ENCODE measurements at places on chromosomes 5 and 9.

GRCh38 chr5:65907135-65907534 is 19.2 kb upstream of the ERBIN start:
- no peak for DNase-seq

DNA sequence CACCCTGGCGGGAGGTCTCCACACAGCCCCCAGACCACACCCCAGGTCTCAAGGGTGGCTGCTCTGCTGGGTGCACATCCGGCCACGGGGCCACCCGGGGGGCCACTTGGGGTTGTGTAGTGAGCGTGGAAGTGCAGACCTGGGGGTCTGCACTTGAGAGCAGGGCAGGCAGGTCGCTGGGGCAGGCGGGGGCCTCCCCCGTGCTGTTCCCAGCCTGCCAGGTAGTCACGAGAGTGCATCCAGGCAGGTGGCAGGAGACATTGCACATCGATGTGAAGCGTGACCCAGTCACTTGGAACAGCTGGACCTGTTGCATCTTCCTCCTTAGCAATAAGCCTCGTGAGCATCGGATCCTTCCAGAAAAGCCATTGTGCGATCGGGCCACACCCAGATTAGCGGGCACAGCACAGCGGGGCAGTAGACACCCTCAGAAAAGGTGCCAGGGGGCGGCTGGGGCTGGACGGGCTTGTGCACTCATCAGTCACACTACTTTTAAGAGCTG is 4.8 kb upstream of the ENTPD8 start:
- no peak for DNase-seq

DNA sequence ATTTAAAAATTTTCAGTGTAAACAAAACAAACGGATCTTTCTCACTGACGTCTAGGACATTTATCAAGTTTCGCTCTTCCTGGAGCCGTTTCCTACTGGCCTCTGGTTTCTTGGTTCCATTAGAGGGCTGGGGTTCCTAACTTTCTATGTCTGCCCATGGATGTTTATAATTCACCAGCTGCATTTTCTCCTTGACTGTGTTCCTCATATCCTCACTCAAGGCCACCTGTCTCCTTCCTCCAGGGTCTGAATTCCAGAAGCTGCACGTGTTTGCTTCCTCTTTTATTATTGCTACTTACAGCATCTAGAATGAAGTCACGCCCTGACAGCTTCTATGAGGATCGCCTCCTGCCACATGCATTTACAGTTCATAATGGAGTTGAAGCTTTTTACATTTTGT is 74.1 kb upstream of the BASP1 start:
- no peak for DNase-seq

- DNase-seq: no peak
These were observed 11.7 kb upstream of the OR13D1 start for GRCh38 chr9:104682642-104683041.

- DNase-seq: no peak
These were observed at the start of gene ABO for GRCh38 chr9:133275105-133276000. TSS of gene ABO (minus strand) at chr9:133275201.

- DNase-seq: no peak
These were observed 21.3 kb downstream of the HTR4 start for GRCh38 chr5:148633067-148633377.

DNA sequence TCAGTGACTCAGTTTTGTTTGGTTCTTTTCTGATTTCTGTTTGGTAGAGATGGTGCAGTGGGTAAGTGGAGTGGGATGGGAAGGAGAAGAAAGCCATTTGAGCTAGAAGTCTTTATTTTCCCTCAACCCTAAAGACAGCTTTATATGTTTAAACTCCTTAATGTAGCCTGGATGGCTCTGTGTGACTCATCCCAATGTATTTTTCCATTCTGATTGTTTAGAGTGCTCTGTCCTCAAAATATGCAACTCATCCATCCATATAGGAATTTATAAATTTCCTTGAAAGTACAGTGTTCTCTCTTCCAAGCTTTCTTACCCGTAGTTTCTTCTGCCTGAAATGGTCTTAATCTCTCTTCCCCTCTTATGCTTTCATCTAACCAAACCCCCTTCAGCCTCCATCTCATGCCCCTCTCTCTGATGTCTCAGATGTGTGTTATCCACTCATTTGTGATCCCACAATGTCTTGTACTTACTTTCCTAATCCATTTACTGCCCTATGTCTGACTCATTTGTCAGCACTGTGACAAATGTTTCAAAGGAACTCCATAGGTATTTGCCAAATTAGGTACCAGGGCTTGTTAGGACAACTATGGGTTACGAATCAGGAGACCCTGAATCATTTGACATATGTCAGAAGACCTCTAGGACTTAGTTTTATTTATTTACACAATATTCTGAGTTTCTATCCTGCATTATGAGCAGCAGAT is 217.5 kb upstream of the SGCD start:
- no peak for DNase-seq

DNA sequence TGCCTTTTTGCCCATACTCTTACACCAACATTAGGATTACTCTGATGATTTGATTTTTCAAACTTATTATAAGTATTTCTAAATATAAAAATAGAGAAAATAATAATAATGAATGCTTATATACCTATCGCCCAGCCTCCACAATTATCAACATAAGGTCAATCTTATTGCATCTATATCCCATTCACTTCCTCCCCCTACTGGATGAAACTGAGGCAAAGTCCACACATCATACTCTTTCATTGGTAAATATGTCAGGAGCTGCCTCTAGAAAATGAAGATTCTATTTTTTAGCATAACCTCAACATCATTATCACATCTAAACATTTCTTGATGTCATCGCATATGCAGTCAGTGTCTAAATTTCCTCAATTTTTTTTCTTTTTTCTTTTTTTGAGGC is 44.3 kb downstream of the SH3RF2 start:
- DNase-seq: no peak

DNA sequence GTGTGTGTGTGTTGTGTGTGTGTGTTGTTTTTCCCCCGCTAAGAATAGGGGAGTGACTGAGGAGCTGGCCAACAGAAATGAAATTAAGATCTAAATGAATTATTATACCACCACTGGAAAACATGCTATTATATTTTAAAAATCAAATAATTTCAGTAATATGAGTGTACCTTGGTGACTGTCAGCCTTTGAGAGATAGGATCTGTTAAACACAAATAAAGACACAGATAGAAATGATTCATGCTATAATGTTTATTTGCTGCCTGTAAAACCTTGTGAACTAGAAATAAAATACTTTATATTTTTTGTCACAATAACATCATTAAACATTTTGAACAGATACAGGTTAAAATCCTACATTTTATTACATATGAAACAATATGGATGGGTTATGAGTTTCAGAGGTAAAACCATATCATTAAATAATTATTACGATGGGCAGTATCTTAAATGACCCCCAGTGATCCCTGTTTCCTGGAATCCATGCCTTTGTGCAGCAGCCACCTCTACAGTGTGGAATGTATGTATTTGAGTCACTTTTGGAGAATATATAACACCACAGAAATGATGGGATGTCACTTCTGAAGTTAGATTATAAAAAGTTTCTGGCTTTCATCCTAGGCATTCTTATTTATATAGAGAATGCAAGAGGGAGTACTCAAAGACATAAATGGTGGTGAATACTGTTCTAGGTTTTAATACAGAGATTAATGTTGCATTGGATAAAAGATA is 617.2 kb downstream of the CDH18 start:
- no peak for DNase-seq

GRCh38 chr5:92050970-92051369 is 667.9 kb upstream of the ARRDC3 start:
- DNase-seq: no peak

DNA sequence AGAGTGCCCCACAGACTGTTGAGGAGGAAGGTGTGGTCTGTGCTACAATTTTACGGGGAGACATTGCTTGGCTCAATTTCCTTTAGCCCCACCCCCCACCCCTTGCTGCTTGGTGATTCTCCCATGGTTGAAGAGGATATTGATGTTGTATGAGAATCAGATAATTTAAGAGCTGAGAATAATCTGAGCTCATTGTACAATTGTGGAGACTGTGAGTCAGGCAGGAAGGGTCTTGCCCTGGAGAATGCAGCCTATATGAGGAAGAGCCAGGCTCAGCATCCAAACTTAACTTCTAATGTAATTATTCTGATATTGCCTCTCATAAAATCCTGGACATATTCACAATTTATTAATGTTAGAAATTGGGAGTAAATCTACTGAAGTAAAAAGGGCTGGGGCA is 26.1 kb upstream of the OR2S2 start:
- DNase-seq: no peak

- DNase-seq: no peak
These were observed 26.9 kb downstream of the TNIP1 start for GRCh38 chr5:151053796-151054462.

GRCh38 chr9:89375191-89375760 is 57.0 kb downstream of the SECISBP2 start:
- no peak for DNase-seq

DNA sequence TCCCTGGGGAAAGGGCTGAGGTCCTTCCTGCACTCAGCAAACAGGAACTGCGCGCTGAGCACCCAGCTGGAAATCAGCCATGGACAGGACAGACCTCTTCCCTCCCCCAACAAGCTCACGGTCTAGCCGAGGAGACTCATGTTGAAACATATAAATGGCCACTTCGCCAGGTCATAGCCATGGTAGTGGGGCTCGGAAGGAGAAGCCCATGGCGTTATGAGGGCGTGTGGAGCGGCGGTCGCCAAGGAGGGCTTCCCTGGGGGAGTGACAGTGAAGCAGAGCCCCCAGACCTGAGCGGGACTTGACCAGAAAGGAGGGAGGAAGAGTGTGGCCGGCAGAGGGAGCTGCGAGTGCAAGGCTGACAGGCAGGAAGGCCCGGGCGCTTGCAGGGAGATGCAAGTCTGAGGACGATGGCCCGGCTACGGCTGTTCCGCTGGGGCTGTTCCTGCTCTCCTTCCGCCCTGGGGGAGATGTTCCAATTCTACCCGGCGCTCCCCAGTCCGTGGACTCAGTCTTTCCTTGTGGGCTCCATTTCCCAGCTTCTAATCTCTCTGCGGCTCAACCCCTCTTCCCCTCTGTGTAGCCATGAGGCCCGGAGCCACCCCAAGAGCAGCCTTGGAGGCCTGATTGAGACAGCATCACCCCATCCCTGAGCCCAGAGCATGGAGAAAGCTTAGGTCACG is 43.9 kb upstream of the PRRC2B start:
- peak; percentile 78 for DNase-seq

- DNase-seq: no peak
These were observed 68.5 kb downstream of the SLC24A2 start for GRCh38 chr9:19720377-19720776.

- no peak for DNase-seq
These were observed 352.1 kb upstream of the KIF2A start for GRCh38 chr5:61953913-61954312.

DNA sequence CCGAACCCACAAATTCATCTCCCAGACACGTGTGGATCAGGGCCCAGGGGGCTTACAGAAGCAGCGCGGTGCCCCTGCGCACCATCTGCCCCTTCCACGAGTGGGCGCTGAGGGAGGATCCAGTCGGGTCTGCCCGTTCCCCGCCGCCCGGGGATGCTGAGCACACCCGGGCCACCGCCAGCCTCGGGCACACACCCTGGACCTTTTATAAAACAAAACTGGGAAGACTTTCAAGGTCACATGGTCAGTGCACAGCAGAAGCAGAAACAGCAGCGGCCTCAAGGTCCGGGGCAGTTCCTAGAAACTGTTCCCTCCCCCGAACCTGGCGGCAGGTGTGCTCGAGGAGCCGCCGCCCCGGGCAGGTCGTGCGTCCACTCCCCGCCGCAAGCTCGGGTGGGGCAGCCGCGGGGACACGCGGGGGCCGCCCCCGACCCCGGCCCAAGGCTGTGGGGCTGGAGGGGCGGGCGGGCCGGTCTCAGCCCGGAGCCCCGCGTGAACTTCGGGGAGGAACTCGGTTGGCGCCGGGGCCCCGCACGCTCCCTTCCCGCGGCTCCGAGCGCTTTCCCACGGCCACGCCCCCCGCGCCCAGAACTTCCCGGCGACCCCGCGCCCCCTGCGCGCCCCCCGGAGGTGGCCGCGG is 633 bp upstream of the PPP1R26 start:
- DNase-seq: no peak

DNA sequence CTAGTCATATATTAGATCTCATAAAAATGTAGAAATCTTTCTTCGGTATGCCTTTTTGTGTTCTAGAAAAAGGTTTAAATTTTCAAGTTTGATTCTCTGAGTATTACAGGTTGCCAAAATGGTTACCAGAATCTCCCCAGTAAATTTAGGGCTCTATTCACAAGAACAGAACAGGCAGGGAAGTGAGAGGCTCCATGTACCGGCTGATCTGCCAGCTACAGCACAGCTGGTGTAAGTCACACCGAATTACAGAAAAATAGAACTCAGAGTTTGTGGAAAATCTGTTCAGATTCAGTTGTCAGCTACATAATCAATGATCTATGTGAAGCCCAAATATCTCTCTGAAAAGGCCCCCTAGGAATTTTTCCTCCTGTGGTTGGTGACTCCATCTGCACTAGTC is 10.5 kb downstream of the FAM81B start:
- no peak for DNase-seq

- DNase-seq: no peak
These were observed 95.1 kb upstream of the HMHB1 start for GRCh38 chr5:143716881-143717280.

- DNase-seq: no peak
These were observed 88.5 kb downstream of the HSPA4 start for GRCh38 chr5:133140311-133140710.

GRCh38 chr9:115106001-115106400 is 12.0 kb downstream of the TNC start:
- DNase-seq: no peak

DNA sequence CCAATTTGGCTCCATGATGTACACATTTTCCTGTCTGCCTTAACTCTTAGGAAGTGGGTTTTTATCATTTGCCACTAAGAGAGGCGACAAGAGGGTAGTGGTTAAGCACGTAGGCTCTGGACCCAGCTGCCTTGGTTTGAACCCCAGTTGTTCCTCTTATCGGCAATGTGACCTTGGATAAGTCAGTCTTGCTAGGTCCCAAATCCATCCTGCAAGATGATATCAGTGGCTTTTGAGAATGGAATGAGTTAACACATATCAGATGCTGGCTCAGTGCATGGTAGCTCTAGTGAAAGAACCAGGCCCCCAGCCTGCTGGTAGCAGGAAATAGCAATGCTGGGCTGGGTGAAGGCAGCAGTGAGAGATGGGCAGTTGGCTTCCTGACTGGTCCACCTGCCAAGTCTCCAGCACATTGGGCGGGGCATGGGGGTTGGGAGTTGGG is 72.5 kb downstream of the STK10 start:
- DNase-seq: no peak

DNA sequence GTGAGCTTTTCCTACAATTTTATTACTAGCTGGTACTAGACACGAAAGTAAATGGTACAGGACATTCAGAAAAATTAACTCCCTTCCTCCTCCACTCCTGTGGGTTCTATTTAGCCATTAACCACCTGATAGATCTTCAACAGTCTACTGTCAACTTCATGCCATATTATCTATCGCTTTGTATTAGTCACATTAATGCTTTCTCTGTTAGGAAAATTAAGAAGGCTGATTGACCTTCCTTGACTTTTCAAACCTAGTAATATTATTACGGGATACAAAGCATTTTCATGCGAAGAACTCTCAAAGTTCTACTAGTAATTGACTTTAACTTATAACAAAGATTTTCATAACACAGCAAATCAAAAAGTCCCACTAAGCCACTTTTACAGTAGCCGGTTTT is 1.2 kb downstream of the TEX10 start:
- no peak for DNase-seq

GRCh38 chr5:52587131-52587530 is 200.6 kb upstream of the ITGA1 start:
- no peak for DNase-seq
